ENCODE measurements at places on chromosomes 4 and X.

DNA sequence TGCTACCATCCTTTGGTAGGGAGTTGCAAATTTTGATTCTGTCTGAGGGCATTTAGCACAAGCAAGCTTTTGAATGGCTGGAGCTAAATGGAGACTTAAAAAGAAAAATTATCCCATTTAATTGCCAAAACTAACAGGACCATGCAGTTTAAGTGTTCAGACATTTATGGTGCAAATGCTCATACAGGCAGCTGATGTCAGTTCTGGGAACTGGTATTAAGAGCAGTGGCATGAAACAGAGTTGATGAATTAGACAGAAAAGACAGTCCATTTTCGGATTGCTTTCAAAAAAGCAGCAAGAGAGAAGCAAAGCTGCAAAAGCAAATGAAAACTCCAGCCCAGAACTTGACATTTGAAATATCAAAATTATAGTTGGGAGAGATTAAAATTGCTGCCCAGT lies 1.3 kb downstream of the SCRG1 start:
- no peak for DNase-seq

DNA sequence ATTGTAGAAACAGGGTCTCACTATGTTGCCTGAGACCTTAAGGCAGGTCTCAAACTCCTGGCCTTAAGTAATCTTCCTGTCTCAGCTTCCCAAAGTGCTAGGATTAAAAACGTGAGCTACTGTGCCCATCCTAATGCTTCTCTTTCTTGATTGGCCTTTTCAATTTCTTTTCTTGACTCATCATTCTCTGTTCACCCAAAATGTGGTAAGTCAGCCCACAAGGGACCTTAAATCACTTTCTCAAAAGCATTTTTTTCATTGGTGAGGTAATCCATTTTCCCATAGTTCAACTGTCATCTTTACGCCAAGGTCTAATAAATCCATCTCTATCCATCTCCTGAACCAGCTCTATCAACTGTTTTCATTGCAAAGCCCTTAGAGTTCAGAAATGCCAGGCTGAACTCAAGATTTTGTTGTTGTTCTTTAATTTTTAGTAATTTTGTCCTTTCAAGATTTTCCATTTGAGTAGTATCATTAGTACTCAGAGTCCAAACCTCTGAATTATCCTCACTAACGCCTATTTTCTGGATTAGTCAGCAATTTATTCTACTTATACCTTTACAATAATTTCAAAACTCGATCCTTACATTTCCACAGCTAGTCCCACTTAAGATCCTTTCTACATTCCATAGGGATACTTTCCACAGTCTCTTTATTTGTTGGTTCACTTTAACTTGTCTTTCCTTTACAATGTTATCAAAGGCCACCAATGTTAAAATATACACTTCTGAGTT lies 528.6 kb downstream of the IL15 start:
- DNase-seq, result no peak

GRCh38 chrX:5646818-5647217 lies 581.8 kb downstream of the NLGN4X start:
- DNase-seq, result no peak

- no peak for DNase-seq
Observed at GRCh38 chrX:1435241-1435895, 17.3 kb downstream of the ASMTL start.

DNA sequence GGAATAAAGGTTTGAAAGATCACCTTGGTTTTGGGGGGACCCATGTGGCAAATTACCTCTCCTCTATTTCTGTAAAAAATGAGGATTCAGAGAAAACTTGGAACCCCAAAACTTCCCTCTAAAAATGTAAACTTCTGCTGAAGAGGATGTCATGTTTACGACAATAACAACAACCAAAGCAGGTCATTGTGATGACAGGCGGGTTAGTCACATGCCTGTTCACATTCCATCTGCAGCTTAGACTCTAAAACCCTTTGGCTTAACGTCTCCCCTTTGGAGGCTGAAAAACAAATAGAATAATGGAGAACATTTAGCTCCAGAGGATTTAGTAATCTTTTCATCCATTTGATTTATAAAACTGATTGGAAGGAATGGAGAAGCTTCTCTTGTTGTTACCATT lies 75.0 kb upstream of the FAM9C start:
- no peak for DNase-seq

DNA sequence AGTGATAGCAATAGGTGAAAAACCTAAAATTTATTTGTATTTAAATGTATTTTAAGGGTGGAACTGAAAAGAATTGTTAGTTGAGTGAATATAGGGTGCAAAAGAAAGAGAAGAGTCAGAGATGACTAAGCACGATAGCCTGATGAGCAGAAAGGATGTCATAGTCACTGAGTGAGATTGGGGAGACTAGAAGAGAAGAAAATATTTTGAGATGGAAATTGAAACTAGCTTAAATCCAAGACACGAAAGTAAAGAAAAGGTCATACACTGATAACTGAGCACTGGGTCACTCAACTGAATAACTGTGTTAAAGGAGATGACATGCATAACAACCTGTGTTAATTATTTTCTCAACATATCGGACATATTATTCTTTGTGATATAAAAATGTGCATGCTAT lies 55.5 kb downstream of the SPANXN4 start:
- no peak for DNase-seq

DNA sequence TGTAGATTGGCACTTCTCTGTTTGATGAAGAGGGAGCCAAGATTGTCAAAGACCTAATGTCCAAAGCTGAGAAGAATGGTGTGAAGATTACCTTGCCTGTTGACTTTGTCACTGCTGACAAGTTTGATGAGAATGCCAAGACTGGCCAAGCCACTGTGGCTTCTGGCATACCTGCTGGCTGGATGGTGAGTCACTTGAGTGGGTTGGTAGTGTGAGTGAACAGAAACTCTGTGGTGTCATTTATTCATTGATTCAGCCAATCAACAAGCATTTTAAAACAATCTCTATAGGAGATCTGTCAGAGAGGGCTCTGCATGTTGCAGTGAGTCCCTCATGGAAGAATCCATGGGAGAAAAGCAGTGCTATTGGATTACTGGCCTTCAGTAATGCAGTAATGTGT lies 16.3 kb downstream of the TAF9B start:
- no peak for DNase-seq

DNA sequence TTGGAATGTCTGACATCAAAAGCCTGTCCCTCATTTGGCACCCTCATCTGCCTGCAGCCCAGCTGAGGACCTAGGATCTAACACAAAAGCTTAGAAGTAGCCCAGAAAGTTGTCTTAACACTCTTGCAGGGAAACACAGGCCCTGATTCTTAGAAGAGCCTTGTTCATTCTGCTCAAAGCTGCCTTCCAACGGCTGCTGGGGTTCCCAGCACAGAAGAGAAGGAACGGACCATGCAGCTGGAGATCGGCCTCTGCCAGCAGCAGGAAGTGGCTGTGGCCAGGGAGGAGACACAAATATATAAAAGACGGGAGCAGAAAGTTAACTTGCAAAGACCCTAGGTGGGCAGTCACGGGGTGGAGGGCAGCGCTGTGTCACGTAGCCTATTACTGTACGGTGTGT lies 20.4 kb downstream of the PRPS2 start:
- no peak for DNase-seq
